ENCODE measurements at places on chromosomes 6 and 20.

- DNase-seq: peak; percentile 36
These were observed 33.6 kb downstream of the TRAM2 start for GRCh38 chr6:52543262-52543661.

GRCh38 chr6:44800171-44800783 is 412.8 kb downstream of the CDC5L start:
- DNase-seq: peak; percentile 34

- no peak for DNase-seq
These were observed 36.9 kb upstream of the LCA5 start for GRCh38 chr6:79574174-79574573.

- DNase-seq: no peak
These were observed 15.2 kb upstream of the ZNF335 start for GRCh38 chr20:45987108-45987780.

DNA sequence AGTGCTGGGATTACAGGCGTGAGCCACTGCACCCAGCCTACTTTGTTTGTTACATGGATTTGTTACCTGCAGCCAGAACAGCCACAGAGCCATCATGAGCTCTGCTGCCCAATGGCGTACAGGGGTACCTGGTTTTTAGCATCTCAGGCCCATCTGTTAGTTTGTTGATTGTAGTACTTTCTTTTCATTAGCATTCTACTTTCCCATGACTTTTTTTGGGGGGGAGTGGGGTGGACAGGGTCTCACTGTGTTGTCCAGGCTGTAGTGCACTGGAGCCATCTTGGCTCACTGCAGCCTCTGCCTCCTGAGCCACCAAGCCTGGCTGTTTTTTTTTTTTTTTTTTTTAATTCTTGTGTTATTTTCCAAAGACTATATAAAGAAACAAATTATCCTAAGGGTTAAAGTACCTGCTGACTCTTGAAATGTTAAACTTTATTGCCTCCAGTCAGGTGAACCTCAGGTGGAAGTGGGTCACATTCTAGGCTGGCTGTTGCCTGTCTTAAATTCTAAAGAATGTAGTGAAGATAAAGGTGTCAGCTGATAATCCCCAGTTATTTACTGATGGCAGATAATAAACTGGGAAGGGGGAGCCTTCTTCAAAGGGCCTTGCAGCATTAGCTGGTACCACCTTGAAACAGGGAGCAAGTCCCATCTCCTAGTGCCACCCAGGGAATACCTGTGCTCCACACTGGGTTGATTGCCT is 15.2 kb downstream of the NEU1 start:
- DNase-seq: no peak

DNA sequence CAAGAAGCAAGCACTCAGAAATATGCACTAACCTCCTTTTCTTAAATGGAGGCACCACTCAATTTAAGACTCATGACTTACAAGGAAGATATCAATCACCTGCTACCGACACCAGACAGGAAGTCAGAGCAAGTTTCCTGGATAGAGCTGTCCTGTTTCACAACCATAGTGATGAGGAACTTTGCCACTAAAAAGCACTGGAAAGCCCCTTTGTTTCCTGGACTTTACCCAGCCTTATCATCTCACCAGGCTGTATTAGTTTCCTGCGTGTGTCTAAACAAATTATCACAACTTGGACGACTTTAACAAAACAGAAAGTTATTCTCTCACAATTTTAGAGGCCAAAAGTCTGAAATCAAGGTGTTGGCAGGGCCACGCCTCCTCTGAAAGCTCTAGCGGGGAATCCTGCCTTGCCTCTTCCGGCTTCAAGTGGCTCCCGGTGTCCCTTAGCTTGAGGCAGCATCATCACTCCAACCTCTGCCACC is 253.8 kb upstream of the STXBP5 start:
- DNase-seq: no peak

GRCh38 chr20:54766483-54766882 is 291.1 kb downstream of the DOK5 start:
- DNase-seq: no peak

- DNase-seq: no peak
These were observed 74.8 kb downstream of the GCNT2 start for GRCh38 chr6:10595731-10596664.

DNA sequence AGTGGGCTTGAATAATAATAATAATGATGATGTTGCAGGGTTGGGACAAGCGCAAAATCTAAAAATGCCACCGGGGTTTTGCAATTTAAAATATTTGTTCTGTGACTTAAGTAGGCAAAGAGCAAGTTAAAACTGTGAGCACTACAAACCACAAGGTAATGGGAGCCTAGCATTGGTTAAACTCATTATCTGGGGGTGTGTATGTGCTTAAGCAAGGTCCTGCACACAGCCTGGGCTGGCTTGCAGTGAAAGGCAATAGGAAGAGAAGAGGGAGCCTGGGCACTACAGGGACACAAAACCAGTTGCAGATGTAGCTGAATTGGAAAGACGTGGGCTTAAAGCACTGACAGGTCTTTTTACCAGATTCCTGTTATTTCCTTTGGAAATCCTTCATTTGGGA is 11.7 kb downstream of the SIM1 start:
- no peak for DNase-seq

DNA sequence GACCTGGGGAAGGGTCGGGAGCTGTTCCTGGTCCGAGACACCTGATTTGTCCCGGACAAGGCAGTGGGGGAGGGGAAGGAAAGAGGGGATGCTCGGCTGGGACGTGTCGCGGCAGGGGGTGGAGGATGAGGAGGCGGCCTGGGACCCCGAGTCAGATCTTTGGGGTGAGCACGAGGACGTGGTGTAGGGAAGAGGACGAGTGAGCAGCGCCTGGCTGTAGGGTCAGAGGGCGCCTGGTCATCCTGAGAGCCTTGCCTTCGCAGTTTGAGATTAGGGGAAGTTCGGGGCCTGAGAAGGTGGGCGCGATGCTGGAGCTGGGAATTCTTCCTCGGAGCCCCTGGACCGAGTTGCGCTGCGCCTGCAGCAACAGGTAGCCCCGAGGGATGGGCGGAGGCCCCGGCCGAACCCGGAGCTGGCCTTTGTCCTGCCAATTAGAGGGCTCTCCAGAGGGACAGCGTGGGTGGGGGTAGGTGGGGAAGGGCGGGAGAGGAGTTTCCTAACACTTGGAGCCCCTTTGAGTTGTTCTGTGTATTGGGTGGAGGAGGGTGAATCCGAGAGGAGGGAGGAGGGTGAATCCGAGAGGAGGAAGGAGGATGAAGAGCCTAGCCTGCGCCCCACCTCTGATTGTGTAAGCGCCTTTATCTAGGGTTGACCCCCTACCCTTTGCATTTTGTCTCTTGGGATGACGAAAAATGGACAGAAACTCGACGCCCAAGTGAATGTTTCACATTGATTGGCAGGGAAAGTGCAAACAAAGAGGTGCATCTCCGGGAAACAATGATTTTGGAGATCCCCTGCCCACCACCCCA is 72.0 kb downstream of the SOX4 start:
- no peak for DNase-seq
